ENCODE measurements at places on chromosomes 16 and 17.

DNA sequence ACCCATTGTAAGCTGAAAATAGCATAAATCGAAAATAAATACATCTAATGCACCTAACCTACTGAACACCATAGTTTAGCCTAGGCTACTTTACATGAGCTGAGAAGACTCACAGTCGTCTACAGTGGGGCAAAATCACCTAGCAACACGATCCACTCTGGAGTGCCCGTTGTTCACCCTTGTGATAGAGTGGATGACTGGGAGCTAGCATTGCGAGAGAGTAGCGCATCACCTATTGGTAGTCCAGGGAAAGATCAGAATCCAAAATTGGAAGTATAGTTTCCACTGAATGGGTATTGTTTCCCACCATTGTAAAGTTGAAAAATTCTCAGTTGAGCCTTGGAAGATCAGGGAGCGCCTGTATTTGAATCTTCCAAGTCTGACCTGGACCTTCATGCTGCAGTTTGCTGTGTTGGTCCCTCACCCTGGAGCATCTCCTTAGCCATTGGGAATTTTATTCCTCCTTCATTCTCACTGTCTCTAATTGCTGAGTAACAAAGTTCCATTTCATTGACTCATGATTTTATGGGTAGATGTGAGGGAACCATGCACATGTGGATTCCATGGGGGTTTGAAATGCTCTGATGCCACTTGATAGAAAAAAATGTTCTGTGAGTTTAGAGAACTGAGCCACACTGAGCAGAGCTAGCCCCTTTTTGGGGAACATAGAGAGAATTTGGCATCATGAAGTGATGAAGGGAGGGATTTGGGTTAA, 19.6 kb downstream of the AKAP1 start:
- no peak for DNase-seq

DNA sequence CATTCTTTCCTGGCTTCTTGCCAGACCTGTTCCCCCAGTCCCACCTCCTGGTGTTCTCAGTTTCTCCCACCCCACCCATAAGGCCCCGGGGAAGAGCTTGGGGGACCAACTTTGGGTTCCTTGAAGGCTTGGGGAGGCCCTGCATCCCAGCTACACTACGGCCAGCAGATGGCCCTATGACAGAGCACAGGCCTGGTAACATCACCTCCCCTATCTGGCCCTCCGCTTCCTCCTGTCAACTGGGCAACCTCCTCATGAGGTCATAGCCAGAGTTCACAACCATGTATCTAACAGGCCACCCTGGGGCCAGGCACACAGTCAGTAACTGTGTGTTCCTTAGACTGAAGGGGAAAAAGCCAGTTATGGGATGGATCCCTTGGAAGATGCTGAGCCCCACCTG, 31.4 kb downstream of the MYO15A start:
- no peak for DNase-seq

DNA sequence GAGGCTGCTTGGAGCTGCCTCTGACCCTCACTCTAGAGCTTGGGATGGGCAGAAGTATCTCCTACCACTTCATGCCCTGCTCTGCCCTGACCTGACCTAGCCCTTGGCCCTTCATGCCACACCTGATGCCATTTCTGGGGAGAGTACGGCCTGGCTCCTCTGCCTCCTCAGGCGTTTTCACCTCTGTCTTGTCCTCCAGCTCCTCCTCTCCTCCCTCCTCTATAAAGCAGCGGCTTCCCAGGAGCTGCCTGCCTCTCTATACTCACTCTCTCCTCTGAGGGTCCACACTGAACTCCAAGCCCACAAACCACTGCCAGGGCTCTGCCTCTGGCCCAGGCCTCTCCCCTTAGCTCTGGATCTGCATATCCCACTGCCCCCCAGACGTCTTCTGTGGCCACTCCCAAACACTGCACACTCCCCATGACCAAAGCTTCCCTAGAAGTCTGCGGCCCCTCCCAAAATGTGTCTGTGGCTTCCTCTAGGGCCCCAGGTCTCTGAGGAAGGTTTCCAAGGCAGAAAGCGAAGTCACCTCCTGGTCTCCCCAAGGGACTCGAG, 52.6 kb downstream of the PITPNM3 start:
- DNase-seq, result no peak

DNA sequence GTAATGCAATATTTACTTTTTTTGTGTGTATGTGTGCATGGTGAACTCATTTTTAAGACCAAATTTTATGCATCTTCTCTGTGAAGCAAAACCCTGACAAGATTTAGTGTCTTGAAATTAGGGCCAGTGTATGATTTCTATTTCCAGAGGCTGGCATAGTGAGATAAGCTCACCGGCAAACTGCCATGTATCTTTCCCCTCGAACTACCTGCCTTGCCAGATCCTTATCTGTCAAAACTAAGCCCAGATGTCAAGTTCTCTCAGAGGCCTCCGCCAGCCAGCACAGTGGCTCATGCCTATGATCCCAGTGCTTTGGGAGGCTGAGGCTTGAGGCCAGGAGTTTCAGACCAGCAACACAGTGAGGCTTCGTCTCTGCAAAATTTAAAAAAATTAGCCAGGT, 10.0 kb downstream of the USP32 start:
- no peak for DNase-seq
